Activated naive CD4-positive, alpha-beta T cell treated with anti-CD3 and anti-CD28 coated beads, Interleukin-2, amount 10 ng/mL, durations not matched to agents 7 days and 5 days (primary cell): ENCODE measurements at places on chromosomes 11 and 22.

GRCh38 chr22:45009606-45010531, at the start of gene PHF21B:
TSS of gene PHF21B (minus strand) at chr22:45010005. CDS start at chr22:45009549, 456 bp downstream.
- peaks cover 11% of the 10 kb centered on the region for H3K4me1 ChIP-seq
- peaks cover 2% of the 10 kb centered on the region for H3K36me3 ChIP-seq
- H3K27me3 ChIP-seq, result peaks cover 87% of the 10 kb centered on the region
- no peak within 1 kb of the TSS for H3K27ac ChIP-seq
- DNase-seq, result peak; percentile 36
- H3K4me3 ChIP-seq, result peak within 1 kb of the TSS; percentile 80

GRCh38 chr11:61254403-61255025, 13.5 kb downstream of the PGA5 start:
- no peak overlapping the region for H3K27ac ChIP-seq
- DNase-seq, result peak; percentile 80
- peaks cover 5% of the 10 kb centered on the region for H3K27me3 ChIP-seq
- H3K4me1 ChIP-seq, result no peaks in the 10 kb centered on the region
- no peaks in the 10 kb centered on the region for H3K36me3 ChIP-seq

DNA sequence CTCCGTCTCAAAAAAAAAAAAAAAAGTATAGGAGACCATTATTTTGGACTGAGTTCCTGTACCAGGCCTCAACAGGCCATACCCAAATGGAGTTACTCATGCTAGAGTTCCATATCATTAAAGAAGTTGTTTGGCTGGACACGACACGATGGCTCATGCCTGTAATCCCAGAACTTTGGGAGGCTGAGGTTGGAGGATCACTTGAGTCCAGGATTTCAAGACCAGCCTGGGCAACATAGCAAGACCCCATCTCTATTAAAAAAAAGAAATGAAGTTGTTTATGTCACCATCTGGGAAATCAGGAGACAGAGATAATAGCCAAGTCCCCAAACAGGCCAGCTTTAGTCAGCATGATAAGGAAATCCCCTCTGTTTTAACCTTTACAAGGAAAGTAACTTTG, 6.7 kb upstream of the FNBP4 start:
- no peak overlapping the region for H3K27ac ChIP-seq
- peaks cover 28% of the 10 kb centered on the region for H3K36me3 ChIP-seq
- H3K4me1 ChIP-seq, result peaks cover 7% of the 10 kb centered on the region
- H3K4me3 ChIP-seq, result no peak overlapping the region
- DNase-seq, result no peak

- H3K4me1 ChIP-seq, result no peaks in the 10 kb centered on the region
- no peak overlapping the region for H3K27ac ChIP-seq
- H3K36me3 ChIP-seq, result no peaks in the 10 kb centered on the region
- no peak for DNase-seq
- no peak overlapping the region for H3K4me3 ChIP-seq
- H3K27me3 ChIP-seq, result peaks cover 14% of the 10 kb centered on the region
Measured at GRCh38 chr11:113484223-113484622, 9.0 kb upstream of the DRD2 start.

- peak overlapping the region; percentile 81 for H3K27ac ChIP-seq
- peaks cover 58% of the 10 kb centered on the region for H3K4me1 ChIP-seq
- peaks cover 8% of the 10 kb centered on the region for H3K27me3 ChIP-seq
Measured at GRCh38 chr11:2901854-2902783, 16.5 kb upstream of the CDKN1C start.

- H3K4me1 ChIP-seq, result no peaks in the 10 kb centered on the region
- DNase-seq, result no peak
- no peak overlapping the region for H3K27ac ChIP-seq
- no peak overlapping the region for H3K4me3 ChIP-seq
Measured at GRCh38 chr22:20221421-20222340, 46.4 kb downstream of the RTN4R start.

- H3K36me3 ChIP-seq, result no peaks in the 10 kb centered on the region
- H3K4me3 ChIP-seq, result no peak overlapping the region
- H3K27ac ChIP-seq, result no peak overlapping the region
- peaks cover 86% of the 10 kb centered on the region for H3K27me3 ChIP-seq
- H3K4me1 ChIP-seq, result peaks cover 8% of the 10 kb centered on the region
Measured at GRCh38 chr22:23578306-23578705, 1.8 kb downstream of the IGLL1 start.
